ENCODE measurements at places on chromosomes 2 and 18.
A peak's percentile ranks its signal among the peaks of the same experiment; 100 is the strongest.

- DNase-seq = no peak
These were observed 298.4 kb downstream of the LPIN1 start for GRCh38 chr2:12044857-12045256.

DNA sequence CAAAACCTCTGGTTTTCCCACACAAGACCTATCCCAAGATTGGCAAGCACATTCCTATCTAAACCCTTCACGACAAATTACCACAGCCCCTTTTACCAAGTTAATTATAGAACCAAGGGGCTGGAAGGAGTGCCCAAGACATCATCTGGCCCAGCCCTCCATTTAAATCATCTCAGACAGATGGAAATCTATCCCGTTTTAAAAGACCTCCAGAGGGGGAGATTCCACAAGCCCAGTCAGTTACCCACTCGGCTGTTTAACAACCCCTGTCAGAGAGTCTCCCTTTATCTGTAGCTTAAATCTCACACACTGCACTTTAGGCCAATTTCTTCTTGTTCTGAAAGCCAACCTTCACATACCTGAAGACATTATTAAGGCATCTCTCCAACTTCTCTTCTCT, 179.1 kb upstream of the MEIS1 start:
- no peak for DNase-seq

DNA sequence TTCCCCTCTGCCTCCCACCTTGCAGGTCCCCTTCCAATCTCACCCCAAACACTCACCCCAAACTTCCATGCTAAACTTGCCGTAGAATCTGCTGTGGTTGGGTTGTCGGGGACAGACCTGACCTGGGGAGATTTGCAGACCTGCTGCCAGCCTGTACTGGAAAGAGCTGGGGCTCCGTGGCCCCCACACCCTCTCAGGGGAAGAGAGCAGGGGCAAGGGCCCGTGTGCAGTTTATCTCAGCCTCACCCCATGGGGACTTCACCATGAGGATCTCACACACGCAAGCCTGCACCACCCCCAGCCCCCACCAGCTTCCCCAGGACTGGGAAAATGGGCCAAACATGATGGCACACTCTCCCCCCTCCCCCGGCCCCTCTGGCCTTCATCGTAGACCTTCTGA, 30.7 kb downstream of the KCNIP3 start:
- no peak for DNase-seq

DNA sequence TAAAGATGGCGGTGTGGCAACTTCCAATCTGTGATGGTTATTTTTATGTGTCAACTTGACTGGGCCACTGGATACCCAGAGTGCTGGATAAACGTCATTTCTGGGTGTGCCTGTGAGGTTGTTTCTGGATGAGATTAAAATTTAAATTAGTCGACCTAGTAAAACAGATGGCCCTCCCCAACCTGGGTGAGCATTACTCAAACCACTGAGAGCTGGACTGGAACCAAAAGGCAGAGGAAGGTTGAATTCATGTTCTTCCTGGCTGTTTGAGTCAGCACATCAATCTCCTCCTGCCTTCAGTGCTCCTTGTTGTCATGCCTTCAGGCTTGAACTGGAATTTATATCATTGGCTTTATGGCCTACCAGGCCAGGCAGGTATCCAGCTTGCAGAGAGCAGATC, 190.8 kb upstream of the RGPD4 start:
- peak; percentile 4 for DNase-seq

DNA sequence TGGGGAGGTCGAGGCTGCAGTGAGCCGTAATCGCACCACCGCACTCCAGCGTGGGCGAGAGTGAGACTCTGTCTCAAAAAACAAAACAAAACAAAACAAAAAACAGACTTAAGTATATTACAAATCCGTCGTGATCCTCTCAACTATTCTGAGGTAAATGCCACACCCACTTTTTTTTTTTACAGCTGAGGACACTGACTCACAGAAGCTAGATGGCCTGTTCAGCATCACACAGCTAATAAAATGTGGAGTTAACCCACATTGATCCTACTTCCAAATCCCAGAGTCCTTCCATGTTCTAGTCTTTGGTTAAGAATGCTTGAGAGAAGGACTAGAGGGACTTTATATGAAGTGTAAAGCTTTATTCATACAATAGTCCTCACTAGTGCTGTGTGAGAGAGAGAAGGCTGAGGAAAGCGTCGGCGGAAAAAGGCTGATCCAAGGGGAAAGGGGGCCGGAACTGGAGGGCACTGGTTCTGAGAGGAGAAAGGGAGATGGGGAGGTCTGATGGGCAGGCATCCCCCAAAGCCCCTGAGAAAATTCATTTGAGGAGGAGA, 627 bp downstream of the RNF25 start:
- no peak for DNase-seq

DNA sequence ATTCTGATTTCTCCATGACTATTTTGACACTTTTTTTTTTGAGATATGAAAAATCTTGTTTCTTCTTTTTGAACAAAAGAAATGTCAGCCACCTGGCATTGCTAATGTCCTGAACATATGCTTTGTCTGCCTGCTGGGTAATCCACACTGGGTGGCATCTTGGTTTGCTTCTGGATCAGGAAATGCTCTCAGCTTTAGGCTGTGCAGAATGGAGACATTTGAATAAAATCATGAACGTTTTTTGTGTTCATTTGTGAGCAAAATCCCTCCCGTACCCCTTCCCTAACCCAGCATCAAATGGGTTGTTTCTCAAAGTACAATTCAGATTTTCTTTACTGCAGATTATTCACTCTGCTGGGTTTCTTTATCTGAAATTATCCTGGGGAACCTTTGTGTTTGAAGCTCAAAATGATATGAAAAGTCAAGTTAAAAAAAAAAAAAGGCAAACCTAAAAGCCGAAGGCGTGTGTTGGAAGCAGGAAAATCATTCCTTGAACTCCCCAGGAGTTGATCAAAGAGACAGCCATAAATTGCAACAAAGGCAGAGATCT, 53.4 kb upstream of the KLF7 start:
- no peak for DNase-seq

DNA sequence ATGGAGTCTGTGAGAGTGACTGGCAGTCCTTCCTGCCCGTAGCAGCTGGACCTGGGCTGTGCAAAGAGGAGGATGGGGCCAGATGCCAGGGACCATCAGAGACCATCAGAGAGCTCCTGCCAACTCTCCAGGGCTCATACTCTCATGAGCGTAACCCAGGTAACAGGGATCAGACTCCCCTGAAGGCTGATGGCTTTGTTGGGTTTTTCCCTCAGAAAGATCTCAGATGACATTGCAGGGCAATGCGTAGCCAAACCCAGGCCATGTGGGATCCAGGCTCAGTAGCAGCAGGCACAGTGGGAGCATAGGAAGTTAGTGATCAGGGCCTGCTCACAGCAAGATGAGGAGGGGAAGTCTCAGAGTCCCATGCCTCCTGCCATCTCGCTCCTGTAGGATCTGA, 218.0 kb downstream of the LOXHD1 start:
- no peak for DNase-seq

- DNase-seq = peak; percentile 17
These were observed 75.1 kb downstream of the SPRED2 start for GRCh38 chr2:65357095-65357958.

DNA sequence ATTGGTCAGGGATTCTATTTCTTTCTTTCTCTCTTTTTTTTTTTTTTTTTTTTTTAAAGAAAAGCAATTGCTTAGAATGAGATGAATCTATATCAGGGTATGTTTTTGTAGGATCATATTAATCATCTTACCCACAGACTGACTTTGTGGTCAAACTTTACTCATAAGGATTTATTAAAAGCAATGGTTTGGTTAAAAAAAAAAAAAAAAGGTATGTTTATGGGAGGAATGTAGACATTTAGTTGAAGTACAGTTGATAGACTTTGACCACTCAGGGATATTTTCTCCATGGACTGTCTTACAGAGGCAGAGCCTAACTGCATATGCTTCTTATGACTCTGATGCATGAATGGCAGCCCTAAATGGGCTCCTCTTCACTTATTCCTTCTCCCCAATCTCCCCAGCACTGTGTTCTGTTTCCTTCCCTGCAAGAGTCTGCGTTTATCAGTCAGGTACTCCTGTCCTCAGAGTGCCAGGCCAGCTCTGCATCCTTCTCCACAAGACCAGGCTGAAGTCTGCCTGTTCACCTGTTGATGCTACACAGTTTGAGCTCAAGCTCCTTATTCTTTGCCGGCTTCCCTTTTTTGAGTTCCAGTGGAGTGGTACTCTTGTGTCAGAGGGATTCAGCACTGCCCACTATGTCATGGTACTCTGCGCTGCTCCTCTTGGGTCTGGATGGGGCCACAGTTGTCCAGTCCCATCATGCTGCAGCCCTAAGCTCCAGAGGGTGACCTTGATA, 24.3 kb downstream of the CRIM1 start:
- no peak for DNase-seq

DNA sequence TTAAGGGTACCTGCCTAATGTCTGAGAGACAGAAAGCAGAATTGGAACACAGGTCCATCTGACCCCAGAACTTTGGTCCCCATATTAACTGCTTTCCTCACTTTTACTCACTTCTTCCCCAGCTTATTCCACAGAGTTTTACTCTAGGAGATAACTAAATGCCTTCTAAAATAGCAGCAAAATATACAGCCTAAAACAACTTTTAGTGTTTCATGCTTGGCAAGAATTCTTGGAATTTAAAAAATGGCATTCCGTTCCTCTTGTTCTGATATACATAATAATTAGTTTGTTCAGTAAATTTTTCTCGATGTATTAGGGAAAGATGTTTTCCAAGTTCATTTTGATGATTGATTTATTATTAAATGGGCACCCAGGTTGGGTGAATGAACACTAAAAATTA, 151.9 kb downstream of the FHOD3 start:
- DNase-seq = no peak

Data from RPMI8226 (cell line).